ENCODE measurements at places on chromosomes 1 and 21.

DNA sequence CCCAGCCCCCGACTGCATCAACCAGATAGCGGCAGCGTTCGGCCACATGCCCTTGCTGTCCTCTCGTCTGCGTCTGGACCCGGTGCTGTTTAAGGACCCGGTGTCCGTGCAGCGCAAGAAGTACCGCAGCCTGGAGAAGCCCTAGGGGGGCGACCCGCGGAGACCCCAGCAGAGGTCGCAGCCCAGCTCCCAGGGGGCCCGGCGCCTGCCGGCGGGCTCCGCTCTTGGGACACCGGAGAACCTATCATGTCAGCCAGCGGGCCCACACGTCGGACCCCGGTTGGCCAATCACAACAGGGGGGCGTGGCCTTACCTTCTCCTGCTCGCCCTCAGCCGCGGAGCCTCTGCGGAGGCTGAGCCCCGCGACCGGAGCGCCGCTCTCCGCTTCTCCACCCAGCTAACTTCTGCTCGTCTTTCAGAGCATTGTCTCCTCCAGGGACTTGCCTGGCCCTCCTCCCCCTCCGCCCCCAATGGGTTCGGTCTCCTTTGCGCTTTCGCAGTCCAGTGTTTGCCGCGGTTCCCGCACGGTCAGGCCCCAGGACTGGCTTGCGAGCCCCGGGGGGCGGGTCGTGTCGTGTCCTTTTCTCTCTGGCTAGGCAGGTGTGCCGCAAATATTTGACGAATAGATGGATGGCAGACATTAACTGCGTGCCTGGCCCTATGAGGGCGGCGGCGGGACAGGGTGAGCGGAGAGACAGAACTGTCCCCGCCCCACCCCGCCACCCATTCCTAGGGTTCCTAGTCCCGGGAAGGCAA, 10.5 kb downstream of the SLC30A2 start:
- peak; percentile 80 for DNase-seq

GRCh38 chr1:85109475-85109874, 61.2 kb upstream of the MCOLN3 start:
- no peak for DNase-seq

GRCh38 chr1:22575532-22576149, 12.4 kb downstream of the EPHA8 start:
- no peak for DNase-seq

DNA sequence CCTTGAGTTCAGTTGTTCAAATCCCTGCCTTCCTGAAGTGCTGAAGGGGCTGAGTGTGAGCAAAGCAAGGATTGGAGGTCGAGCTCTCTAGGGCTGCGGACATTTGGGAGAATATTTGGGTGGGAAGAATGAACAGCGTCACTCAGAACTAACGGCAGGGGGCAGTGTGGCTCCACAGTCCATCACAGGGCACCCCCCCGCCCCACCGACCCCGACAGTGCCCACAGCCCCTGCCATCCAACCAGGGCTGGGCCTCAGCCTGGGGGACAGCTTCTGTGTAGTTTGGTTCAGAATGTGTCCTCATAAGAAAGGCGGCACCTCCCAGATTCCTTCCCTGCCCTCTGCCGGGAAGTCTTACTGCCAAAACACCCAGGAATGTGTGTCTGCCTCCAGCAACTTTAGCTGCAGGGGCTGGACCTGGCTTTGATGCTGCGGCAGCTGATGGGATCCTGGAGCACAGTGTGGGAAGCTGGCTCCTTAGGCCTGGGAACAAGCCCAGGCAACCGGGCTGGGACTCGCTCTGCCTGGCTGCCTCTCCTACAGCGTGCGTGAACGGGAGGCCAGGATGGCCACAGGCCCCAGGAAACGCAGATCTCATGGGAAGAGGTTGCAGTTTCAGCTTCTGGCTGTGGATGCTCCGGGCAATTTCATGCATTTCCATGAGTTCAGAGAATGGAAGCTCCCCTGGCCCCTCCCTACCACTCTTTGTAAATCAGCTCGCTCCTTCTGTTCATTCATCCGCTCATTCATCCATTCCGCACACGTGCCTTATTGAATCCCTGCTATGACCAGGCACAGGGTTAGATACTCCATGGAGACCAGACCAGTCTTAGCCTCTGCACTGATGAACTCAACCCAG, 104.9 kb upstream of the TMPRSS2 start:
- DNase-seq, result no peak

- DNase-seq, result no peak
Observed at GRCh38 chr1:100799954-100800612, 80.5 kb downstream of the VCAM1 start.

- DNase-seq, result no peak
Observed at GRCh38 chr1:39102537-39103327, 76.6 kb downstream of the NDUFS5 start.

- DNase-seq, result no peak
Observed at GRCh38 chr1:11985851-11986250, 5.6 kb downstream of the MFN2 start.

DNA sequence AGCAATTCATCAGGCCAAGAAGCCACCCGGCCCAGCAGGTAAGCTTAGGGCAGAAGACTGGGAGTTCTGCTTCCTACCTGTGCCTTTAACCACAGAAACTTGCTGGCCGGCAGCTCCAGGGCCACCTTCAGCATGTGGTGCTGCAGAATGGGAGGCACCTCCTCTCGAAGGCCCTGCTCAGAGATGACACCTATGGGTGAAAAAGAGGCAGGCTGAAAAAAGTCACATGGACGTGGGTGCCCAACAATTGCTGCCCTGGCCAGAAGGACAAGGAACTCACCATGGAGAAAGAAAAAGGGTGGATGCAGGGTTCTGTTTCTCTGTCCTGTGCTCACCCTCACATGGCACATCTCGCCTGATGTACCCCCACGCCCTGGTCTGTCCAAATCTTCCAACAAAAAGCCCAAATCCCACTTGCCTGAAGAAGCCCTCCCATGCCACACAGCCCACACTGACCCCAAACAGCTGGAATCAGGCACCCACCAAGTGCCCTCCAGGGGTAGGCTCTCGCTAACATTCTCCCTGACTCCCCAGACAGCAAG, 33.0 kb downstream of the URB1 start:
- no peak for DNase-seq

DNA sequence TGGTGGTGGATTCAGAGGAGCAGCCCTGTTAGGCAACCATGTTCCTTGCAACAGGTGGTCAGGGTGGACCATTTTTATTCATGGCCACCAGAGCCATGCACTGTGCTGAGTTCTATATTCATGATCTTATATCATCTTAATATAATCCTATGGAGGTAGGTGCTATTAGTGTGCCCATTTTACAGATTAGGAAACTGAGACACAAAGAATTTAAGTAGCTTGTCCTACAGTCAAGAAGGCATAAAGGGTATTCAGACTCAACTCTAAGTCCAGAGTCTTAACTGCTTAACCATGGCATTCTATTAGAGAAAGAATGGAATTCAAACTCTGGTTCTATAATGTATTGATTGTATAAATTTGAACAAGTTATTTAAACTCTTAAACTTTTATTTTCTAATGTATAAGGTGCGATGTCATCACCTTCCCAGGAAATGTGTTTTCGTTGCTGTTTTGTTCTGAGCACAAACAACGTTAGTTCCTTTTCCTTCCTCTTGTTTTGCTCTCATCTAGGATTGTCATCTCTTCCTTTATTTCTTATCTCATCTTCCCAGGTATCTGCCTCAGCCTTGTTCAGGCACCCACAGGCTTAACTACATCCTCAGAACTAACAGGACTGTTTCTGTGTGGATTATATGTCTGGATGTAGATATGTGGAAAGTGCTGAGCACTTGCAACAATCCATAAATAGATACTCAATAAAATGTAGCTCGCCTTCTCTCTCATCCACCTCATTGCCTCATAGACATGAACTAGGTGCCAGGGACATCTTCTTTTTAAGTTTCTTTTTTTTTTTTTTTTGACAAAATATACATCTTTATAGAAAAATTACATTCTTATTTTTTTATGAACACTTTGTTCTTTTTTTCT, 207.1 kb downstream of the NFIA start:
- no peak for DNase-seq

DNA sequence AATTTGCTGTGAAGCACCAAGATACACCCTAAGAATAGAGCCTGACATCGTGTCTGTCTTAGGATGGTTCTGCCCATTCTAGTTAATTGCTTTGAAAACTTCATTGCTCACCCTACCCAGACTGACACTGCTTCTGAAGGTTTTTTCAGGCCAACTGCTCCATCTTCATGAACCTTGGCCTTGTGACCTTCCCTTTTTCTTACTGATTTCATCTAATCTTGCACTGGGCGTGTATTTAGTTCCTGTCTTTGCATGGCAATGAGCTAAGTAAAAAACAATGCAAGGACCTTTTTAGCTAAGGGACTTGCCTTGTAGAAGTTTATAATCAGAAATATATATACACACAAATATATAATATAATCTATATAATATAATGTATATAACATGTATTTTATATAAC, 108.0 kb downstream of the PBX1 start:
- DNase-seq, result no peak

- no peak for DNase-seq
Observed at GRCh38 chr21:10639123-10639522, 117.7 kb downstream of the TPTE start.

GRCh38 chr1:222250376-222250775, 297.5 kb downstream of the HHIPL2 start:
- DNase-seq, result no peak

- no peak for DNase-seq
Observed at GRCh38 chr1:67476906-67477305, 46.7 kb upstream of the SERBP1 start.

GRCh38 chr1:100624886-100625610, 87.1 kb downstream of the GPR88 start:
- DNase-seq, result no peak

DNA sequence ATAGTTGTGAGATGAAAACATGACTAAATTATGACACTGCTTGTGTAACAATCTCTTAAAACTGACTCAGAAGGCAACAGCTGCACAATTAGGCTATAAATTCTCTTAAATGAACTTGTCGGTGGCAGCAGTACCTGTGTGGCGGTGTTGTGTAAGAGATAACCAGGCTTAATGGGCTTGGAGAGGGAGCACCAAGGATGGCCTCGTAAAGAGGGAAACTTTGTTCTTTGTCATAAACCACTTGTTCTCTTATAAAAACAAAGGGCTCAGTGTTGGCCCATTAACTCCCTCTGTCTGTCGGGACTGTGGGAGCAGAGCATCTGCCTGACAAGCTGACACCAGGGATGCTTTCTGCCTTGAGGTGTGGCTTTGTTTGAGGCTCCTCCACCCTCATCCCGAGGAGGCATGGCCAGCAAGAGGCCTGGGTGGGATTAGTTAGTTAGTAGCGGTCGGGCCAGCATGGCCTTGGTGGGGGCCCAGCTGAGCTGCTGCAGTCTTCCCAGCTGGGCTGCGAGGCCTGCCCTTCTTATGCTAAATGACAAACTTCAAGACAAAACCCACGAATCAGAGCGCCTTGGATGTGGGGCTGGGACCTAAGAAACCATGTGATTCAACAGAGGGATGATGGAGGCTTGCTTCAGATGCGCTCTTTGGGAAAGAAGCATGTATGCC, 171.4 kb downstream of the CAMTA1 start:
- no peak for DNase-seq

DNA sequence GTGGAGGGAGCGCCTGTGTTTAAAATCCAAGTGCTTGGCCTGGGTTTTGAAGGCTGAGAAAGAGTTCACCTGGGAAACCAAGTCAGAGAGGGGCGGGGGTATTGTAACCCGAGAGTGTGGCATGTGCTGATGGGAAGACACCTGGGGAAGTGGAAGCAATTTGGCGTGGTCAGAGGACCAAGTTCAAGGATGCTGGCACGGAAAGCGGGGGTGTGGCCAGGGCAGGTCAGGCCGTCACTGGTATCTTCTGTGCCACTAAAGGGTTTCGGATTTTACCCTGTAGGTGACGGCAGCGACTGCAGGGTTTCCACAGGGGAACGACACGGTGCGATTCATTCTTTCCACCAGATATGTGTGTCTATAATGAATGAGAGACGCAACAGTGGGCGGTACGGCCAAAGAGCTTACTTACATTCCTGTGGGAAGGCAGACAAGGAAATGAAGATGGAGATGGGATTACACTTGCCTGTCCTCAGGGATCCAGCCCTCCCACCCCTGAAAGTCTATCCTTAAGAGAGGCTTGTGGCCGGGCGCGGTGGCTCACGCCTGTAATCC, 31.3 kb downstream of the CA6 start:
- no peak for DNase-seq

GRCh38 chr1:234649432-234650081, 39.6 kb upstream of the IRF2BP2 start:
- DNase-seq, result no peak

GRCh38 chr1:213135572-213135971, 84.5 kb downstream of the RPS6KC1 start:
- no peak for DNase-seq

GRCh38 chr1:149942207-149942606, 5.5 kb upstream of the MTMR11 start:
- DNase-seq, result no peak

- DNase-seq, result no peak
Observed at GRCh38 chr21:45488931-45489721, 53.1 kb downstream of the SLC19A1 start.

DNA sequence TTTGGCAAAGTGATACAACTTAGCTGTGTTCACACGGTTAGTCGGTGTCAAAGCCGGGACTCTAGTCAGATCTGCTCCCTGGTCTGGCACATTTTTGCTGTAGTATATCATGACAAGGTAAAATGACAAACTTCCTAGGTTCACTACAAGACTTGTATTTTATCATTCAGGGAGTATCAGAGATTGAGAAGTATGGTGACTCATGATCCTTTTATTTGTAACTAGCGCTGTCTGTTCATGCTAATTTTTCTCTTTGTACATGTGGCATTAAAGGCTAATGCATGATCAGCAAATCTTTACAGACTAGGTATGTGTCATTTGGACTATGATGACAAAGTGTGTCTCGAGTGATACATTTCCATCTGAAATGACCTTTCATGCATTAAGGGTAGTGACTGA, 326.7 kb downstream of the SIPA1L2 start:
- no peak for DNase-seq

DNA sequence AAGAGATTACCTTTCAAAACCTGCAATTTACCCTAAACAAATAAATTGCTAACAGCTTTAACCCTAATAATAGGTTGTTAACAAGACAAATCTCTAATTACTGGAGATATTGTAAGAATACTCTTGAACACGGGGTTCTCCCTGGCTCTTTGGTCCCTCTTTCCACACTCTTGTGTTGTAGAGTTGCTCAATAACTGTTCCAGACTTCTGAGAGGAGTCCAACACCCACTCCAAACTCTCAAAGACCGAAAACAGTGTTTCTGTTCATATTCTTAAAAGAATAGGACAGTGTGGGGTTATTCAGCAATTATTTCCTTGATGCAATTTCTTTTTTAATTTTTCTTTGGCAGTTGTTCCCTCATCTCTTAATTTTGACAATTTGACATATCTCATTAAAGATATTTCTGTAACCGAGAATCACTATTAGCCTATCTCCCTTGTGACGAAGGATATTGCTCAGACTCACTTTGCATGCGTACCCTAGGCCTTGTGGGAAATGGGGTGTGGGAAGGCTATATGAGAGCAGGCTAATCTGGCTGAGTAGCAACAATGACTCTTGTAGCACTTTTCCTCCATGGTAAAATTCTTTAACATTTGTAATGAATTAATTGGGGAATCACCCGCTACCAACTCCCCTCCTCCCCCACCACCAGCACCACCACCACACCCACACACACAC, 90.7 kb downstream of the SLC25A24 start:
- DNase-seq, result no peak

- no peak for DNase-seq
Observed at GRCh38 chr1:173248247-173248940, 41.3 kb upstream of the TNFSF4 start.

GRCh38 chr1:160284220-160284781, 632 bp downstream of the PEX19 start:
- no peak for DNase-seq

- no peak for DNase-seq
Observed at GRCh38 chr1:66559517-66559916, 25.6 kb downstream of the SGIP1 start.
